ENCODE measurements at places on chromosomes 3 and 15.
A peak's percentile ranks its signal among the peaks of the same experiment; 100 is the strongest.

GRCh38 chr3:12990781-12991480 lies 82.3 kb downstream of the IQSEC1 start:
- DNase-seq: no peak

DNA sequence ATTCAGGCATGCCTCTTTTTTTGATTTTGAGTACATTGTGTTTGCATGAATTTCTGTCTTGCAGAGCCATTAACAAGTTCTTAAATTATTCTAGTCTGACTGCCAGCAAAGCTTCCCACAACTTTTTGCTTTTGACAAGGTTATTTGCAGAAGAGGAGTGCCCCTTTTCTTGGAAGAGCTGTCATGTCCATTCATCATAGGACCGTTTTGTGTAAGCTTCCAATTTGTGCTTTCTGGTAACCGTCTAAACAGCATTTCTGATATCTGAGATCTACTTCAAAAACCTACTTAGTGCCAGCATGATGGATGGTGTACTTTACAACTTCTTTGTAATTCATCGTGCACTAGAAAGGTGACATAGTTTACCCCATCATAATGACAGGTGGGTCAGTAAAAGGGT lies 379.7 kb downstream of the NAALADL2 start:
- DNase-seq: no peak

GRCh38 chr15:73682600-73683090 lies 1.5 kb upstream of the CD276 start:
- DNase-seq: no peak

GRCh38 chr3:151816091-151816604 lies 2.2 kb downstream of the AADAC start:
- no peak for DNase-seq

DNA sequence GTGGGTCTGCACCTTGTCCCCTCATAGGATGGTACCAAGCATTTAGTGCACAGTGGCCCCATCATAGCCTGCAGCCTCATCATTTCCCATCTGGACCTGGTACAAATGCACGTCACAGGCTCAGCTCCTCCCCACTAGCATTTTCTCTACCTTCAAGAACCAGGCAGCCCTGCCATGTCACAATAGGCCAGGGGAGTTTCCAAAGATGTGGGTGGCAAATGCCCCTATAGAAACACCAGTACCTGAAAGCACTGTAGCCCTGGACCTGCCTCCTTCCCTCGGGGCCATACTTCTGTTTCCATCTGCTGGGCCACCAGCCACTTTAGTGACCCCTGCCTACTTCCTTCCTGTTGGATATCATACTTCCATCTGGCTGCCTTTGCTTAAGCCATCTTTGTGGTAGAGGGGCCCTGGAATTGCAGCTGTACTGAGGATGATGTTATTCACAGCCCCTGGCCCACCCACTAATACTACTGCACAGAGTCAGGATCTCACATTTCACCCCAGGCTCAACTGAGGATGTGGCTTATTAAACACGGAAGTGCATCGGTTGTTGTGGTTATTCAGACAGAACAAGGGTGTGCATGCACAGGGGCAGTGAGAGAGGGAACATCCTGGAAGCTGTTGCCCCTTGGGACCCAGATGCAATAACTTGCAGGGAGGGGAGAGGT lies 3.8 kb downstream of the TCTA start:
- peak; percentile 64 for DNase-seq

GRCh38 chr3:74850381-74850780 lies 235.9 kb upstream of the CNTN3 start:
- DNase-seq: no peak

- no peak for DNase-seq
Observed at GRCh38 chr3:16927485-16927884, 42.7 kb downstream of the PLCL2 start.

GRCh38 chr15:101358895-101359294 lies 63.8 kb upstream of the SNRPA1 start:
- DNase-seq: no peak

DNA sequence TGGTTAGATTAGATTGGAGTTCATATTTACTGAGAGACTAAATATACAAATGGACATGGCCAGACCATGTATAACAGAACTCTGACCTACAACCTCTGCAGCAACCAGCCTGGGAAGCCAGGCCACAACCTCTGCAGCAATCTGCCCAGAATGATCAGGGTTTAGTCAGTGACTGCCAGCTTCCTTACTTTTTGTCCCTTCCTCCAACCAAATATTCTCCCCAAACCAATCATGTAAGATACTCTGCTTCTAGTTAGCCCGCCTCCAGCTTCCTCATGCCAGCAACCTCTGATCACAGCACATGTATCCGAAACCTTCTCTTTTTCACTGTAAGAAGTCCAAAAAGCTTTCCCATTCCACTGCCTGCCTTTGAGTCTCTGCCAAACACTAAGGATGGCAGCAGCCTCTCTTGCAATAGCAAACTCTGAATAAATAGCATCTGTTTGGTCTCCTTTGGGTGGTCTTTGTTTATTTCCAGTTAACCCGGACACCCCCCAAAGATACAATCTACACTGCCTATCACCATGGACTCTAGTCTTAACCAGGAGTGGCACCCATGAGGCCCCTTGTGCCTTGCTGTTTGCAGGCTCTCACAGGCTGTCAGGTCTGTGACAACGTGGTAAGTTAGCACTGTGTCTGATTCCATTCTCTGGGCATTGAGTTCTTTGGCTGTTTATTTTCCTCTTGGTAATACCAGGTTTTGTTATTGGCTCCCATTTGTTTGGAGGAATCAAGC lies 102.2 kb downstream of the ERC2 start:
- no peak for DNase-seq

DNA sequence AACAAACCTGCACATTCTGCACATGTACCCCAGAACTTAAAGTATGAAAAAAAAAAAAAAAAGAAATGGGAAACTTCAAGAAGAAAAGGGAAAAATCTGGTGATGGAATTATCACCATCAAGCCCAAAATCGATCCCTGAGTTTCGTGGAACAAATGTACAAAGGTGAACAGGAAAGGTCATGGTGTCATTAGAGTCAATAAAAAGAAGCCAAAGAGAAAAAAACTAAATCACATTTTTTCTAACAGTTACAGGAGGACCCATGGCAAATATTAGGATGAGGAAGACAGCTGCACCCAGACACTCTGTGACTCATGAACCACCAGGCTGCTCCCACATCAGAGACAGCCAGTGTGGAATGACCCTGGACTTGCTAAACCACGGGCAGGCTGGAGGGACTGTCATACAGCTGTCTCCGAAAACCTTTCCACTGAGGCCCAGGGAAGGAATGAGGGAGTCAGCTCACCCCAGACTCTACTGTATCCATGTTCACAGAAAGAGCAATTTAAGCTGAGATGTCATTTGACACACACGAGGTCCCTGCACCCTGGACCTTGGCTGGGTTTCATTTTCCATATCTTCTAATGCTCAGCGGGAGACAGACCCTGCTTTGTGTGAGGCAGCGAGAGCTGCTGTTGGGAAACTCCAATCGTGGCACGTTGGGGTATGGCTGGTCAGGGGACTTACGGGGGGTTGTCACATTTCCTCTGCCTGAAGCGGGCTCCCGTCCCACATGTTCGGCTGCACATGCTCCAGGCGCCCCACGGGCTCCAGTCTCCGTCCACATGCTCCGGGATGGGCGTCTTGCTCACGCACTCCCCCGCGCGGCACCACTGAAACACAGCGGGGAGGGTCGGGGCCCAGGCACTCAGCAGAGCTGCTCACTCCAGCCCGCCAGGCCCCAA lies 210.2 kb downstream of the ADAMTS17 start:
- peak; percentile 26 for DNase-seq

GRCh38 chr15:79412429-79412828 lies 19.7 kb upstream of the MINAR1 start:
- no peak for DNase-seq

DNA sequence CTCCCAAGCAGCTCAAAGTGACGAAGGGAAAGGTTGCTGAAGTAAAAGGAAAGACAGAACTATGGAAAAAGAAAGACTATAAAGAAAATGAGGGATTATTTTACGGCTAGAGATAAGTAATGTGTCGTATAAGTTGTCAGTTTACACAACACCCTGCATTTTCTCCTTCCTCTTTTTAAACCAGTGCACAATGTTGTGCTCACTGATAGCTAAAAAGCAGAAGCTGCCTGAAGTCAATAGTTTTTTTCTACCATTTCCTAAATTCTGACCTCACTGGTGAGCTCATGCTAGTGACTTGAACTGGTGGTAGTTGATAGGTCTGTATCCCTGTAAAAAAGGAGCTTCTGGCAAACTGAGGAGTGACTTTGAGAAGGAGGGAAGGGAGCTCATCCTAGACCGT lies 368.6 kb upstream of the GBE1 start:
- no peak for DNase-seq

- no peak for DNase-seq
Observed at GRCh38 chr15:98730860-98731711, 82.7 kb downstream of the IGF1R start.

- no peak for DNase-seq
Observed at GRCh38 chr3:45551214-45552010, 43.1 kb upstream of the LIMD1 start.

- no peak for DNase-seq
Observed at GRCh38 chr3:181728470-181729340, 17.0 kb downstream of the SOX2 start.

DNA sequence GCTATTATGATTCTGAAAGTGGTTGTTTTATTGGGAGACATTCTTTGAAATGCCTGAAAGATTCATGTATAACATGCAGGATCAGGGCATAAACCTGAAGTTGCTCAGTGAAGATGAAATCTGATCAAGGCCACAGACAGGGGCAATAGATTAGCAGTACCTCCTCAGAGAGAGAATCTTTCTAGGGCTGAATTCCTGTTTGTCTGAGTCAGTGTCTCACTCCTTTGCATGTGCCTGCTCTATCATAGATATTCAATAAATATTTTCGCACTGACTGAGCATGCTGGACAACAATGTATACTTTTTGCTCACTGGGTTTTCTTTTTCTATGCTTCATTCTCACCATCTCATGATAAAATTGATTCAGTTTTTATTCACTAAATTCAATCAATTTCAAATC lies 49.8 kb upstream of the PFN2 start:
- no peak for DNase-seq

GRCh38 chr3:48466386-48467109 lies 20.0 kb downstream of the ATRIP start:
- DNase-seq: peak; percentile 45

DNA sequence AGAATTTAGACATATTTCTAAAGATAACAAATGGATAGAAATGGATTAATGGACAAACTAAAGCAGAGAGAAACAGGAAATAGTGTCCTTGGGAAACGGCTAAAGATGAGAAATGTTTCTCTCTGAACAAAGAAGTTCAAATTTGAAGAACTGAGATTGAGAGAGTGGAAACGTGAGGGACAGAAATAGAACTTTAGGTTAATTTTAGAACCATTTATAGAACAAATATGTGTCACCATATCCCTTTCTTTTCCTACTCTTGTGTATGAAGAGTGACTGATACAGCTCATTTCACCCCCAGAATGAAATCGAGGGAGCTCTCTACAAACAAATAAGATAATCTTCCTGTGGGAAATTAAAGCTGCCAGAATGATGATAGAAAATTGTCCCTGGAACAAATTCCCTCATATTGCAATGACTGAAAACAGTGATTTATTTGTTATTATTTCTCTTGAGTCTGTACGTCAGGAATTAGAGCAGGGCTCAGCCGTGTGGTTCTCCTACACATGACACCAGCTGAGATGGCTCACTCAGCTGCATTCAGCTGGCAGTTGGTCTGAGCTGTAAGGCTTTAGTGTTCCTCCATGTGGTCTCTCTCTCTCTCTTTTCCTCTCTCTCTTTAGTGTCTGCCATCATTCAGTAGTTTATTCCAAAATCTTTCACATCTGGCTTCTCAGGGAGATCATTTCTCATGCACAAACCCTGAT lies 46.6 kb upstream of the ARPP21 start:
- DNase-seq: no peak

DNA sequence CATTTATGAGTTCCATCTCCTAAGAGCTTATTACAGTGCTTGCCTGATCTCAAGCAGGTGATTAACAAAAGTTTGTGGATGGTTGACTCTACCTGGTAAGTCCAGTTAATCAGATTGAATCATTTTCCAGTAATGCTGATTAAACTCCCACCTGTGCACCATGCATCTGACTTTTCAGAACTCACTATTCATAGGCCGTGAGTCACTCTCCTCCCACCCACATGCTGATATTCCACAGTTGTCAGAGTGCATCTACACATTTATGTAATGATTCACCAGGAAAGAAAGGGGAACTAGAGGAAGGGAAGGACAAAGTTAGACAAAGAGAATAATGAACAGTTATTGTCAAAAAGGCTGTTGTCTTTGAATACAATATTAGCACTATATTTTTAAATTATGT lies 106.2 kb upstream of the UBE3A start:
- no peak for DNase-seq

- peak; percentile 47 for DNase-seq
Observed at GRCh38 chr15:73897441-73898261, 24.3 kb downstream of the TBC1D21 start.

- no peak for DNase-seq
Observed at GRCh38 chr3:145739926-145740325, 421.1 kb downstream of the PLOD2 start.

- no peak for DNase-seq
Observed at GRCh38 chr3:17515445-17516234, 226.8 kb downstream of the TBC1D5 start.

DNA sequence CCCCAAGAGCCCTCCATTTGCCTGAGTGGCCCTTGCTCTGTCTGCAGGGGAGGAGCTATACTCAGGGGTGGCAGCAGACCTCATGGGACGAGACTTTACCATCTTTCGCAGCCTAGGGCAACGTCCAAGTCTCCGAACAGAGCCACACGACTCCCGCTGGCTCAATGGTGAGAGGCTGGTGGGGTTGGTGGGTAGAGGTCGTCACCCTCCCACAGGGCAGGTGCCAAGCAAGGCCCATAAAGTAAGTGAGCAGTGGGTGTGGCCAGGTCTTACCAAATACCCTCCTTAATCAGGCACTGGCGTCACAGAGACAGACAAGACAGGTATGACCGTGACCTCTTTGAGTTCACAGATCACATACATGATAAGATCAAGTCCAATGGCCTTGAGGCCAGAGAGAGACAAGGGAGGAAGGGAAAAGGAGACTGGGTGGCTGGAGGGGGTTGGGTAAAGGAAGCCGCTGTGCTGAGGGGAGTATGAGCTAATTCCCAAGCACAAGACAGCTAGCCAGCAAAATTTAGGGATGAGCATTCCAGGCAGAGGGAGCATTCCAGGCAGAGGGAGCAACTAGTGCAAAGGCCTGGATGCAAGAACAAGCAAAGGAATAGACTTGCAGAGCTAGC lies 2.5 kb downstream of the SEMA3B start:
- no peak for DNase-seq

GRCh38 chr3:196127308-196128040 lies 45.6 kb upstream of the TFRC start:
- no peak for DNase-seq

GRCh38 chr3:11351451-11351850 lies 79.3 kb downstream of the ATG7 start:
- DNase-seq: no peak

- DNase-seq: no peak
Observed at GRCh38 chr15:70597056-70597603, 166.2 kb downstream of the UACA start.
